ENCODE measurements at places on chromosomes 4 and X.

DNA sequence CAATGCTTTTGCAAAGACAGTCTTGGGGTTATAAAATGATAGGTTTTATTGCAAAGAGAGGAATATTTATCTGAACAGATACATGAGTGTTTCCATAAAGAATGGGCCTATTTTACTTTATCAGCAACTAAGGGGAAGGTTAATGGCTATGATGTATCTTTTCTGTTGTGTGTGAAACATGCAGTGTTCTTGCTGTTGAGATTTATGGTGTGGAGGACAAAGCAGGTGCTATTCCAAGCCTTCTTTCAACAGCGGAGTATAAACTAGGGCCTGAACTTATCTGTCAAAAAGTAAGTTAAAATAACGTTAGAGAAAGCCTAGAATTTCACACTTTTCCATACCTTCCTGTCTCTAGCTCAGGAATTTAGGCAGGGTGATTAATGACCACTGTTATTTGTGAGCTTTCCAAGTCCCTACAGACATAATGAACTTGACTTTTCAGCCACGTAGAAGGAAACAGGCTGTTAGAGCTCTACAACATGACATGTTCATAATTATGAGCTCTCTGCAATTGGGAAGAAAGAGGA, 411.4 kb downstream of the IL1RAPL1 start:
- DNase-seq: peak; percentile 24

- DNase-seq: peak; percentile 5
Measured at GRCh38 chr4:172601195-172601594, 567.4 kb upstream of the GALNT7 start.

DNA sequence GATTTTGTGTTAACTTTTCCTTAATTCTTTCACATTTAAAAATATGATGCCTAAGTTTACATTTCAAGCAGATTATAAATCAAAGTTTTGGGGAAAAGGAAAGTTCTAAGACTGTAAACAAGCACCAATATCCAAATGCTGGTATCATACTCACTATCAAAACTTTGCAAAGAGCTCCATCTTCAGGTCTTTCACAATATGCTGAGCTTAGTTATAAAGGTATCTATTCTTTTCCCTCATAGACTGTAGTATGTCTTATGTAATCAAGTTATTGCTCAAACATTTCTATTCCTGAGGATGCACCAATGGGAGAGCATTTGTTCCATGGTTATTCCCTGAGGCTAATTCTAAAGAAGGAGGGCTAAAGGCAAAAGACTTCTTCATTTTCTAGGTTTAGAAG, 207.9 kb upstream of the FAM241A start:
- peak; percentile 29 for DNase-seq

DNA sequence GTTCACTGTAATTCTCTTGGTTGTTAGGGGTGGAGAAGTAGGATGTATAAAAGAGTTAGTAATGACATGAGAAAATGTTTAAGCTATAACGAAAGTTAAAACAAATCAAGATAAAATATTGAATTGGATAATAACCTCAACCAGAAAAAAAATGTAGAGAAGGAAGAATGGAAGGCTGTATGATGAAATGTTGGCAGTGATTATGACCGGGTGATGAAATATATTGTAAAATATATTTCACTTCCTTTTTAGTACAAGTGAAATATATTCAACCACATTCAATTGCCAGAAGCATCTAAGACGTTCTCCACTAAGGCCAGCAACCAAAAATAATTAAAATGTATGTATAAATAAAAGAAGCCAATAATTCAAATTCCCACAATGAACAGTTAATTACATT, 309.3 kb upstream of the FGF13 start:
- DNase-seq: no peak

DNA sequence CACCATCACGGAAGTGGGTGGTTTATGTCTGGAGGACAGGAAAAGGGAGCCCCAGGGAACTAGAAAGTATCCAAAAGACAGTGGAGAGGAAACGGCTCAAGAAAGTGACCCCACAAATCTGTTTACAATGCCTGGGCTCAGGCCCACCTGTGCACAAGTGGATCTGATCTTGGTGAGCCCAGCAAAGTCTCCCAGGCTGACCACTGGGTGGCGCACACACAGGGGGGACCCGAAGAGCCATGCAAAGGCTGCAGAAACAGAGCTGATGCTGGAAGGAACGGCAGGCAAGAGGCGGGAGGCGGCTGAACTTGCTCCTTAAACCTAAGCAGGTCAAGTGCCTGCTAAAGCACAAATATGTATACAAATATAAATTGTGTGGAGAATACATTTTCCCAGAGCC, 9.6 kb downstream of the HAUS7 start:
- no peak for DNase-seq

GRCh38 chrX:148049441-148049840, 68.3 kb downstream of the FMR1NB start:
- DNase-seq: peak; percentile 35

DNA sequence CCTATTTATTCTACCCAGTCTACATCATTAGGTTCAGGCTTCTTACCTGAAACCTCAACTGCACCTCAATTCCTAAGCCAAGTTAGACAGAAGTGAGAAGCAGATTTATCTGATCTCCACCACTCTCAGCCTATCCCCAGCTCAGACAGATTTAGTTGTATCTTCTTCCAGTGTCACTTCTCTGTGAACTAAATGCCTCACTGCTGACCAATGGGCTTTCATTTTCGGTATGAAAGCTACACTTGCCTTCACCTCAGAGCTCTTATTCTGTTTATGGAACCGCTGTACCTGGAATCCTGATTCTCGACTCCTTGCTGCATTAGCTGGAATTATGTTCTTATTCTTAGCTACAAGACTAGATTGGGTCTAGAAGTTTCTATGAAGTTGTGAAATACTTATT, 833.2 kb downstream of the CCSER1 start:
- DNase-seq: no peak

DNA sequence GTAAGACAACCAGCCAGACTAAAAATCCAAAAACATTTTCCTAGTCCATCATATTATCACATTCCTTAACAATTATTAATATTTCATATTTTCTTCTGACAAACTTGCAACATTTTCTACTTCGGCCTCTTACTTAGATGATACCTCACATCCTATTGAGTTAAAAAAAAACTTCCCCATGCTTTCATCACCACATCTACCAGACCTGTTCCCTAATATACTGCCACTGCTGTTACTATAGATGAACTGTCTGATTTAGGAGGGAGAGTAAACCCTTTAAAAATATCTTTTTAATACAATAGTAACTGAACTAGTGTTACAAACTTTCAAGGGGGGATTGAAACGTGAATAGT, 1.5 kb downstream of the FAM200B start:
- DNase-seq: no peak

DNA sequence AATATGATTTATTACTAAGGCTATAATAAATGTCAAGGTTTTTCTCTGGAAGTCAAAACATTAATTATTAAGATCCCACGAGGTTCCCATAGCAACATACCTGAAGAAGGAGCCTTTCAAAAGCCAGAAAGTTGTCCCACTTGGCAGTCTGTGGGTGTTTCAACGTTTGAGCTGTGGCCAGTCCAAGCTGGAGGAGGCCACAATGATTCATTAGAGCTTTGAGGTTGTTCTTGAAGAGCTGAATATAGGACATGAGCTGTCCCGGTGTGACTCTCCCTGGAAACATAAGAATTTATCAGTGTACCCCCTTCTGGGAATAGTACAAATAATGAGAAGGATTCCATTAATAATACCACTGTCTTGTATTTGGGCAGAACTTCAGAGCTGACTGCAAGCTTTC, 92.1 kb downstream of the SCFD2 start:
- no peak for DNase-seq

DNA sequence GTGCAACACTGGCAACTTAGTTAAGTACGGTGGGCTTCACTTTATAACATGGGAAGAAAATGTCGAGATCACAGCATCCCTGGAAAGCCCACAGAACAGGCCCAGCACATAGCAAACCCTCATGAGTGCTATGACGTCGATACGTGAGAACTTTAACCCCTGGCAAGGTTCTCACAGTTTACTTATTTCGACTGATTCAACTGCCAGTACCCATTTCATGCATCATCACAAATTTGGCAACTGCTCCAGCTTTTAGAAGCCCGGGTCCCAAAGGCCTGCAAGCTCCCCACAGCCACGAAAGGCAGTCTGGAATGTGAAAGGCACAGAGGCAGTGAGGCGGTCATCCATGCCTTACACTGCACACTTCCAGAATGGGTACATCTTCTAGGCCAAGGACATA, 41.2 kb downstream of the RELL1 start:
- DNase-seq: no peak
